Omental fat pad (tissue), 4 donors: ENCODE measurements at places on chromosomes 11 and 22.

DNA sequence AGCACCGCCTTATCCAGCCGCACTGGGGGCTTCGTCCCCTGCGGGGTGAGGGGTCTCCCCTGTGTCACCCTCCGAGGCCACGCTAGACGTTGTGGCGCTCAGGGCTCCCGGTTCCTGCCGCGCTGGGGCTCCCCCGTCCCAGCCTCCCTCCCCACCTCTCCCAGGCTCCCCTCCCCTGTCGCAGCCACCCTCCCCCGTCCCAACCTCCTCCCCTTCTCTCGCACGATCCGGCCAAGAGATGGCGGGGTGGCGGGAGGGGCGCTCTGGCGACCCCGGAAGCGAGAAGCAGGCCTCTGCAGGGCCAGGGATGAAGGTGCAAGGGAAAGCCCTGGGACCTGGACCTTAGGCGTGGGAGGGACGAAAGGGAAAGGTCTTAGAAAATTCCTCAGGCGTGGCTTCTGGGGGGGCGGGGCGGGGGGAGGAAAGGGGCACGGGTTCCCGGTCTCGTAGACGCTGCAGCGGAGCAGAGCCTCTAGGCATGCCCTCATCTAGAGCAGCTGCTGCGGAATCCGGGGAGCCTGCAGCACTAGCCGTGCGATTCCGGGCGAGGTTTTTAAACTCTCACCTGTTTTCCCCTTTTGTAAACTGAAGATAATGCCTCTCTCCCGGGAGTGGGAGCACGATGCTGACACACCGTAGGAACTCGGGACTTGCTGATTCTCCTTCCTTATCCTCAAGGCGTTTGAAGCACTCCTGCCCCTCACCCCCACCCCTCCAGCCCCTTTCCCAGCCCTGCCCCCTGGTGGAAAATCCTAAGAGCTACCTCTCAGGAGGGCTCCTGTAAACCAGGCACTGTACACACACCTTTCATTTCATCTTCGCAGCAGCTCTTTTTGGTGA lies 14.4 kb downstream of the KCNJ5 start:
- no peak for DNase-seq

GRCh38 chr11:47366020-47366490 lies 12.3 kb downstream of the SPI1 start:
- DNase-seq, result no peak

DNA sequence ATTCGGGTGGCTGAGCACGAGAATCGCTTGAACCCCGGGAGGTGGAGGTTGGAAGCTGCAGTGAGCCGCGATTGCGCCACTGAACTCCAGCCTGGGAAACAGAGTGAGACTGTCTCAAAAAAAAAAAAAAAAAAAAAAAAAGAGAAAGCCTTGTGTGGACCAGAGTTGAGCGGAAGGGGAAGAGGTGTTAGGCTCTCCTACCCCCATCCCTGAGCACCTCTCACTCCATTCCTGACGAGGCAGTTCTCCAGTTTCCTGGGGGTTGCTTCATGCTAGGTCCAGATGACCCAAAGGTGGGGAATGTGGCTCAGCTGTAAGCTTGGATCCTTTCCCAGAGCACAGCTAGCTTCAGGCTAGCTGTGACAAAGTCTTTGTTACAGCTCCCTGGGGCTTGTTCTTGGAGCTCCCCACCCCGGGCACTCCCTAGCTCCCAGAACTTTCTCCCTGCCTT lies 8.8 kb upstream of the DNAL4 start:
- DNase-seq, result no peak

- DNase-seq, result no peak
These were observed 63.8 kb downstream of the IMMP1L start for GRCh38 chr11:31445621-31446020.

GRCh38 chr22:33114565-33114964 lies 56.4 kb upstream of the SYN3 start:
- DNase-seq, result no peak

DNA sequence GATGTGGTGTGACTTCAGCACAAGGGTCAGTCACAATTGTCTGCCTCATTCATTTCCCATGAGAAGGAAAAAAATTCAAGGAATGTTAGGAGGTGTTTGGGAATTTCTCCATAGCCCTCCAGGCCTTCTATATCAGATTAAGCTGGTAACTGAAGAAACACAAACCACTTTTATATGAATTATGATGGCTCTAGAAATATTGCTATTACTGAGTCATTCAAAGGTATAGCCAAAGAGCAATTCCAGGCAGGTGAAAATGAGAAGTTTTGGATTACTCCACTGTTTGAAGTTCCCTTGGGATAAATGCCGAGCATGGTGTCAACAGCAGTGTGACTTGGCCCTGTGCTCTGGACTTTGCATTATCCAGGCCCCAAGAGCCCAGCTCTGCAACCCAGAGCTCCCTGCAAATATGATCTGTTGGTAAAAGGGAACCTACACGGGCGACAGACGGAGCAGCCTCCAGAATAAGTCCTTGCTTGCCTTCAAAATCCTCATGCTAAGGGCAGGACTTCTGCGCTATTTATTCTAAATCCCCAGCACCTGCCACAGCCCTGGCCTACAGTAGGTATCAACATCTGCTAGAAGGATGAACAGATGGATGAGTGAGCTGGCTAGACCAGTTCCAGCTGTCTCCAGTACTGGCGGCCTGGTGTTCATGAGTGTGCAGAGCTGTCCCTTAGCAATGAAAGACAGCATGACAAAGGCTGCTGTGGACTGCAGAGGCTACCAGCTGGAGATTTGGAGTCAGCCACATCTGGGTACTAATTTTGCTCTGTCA lies 67.5 kb upstream of the ZBED5 start:
- no peak for DNase-seq

DNA sequence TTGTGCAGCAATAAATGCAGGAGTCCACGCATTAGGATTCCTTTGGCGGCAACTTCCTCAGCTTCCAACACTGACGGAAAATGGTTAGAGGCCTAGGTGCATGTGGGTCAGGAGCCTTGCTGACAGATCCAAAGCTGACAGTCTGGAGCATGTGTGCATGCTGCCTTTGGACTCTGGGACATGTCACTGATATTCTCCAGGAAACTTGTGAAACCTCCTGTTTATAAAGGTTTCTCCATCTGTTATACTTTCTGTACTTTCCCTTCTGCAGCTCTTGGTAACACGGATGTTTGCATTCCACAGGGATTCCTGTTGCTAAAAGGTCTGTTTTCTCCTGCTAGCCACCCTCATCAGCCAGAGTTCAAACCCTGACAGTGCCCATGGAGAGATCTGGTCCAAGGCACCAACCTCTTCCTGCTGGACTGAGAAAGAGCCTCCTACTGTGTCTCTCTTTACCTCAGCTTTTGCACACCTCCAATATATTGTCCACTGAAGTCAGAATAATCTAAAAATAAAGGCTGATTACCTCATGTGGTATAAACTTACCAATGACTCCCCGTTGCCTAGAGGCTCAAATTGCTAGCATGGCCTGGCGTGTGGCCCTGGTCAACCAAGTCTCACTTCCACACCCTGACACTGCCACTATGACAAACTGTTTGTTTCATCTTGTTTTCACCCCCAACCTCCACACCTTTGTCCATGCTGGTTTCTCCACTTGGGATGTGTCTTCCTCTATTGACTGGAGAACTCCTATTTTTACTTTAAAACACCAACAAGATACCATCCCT lies 31.1 kb upstream of the LYVE1 start:
- DNase-seq, result no peak

DNA sequence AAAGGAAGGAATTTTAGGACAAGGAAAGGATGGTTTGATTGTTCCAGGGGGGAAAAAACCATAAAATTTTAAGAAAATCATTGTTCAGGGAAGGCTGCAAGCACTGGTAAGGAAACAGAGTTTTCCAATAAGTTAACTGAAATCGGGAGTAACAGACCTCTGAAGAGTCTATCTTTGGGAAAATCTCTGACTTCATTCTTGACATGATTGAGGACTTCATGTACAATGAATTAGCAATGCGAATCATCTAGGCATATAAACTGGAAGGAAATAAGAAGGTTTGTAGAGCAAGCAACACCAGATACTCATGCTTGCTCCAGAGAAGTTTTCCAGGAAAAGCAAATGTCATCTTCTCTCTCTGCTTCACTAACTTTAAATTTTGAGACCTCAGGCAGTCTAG lies 18.5 kb downstream of the APLP2 start:
- DNase-seq, result no peak

GRCh38 chr11:103862802-103863174 lies 173.7 kb upstream of the DDI1 start:
- no peak for DNase-seq

- no peak for DNase-seq
These were observed 54.0 kb downstream of the CYB5R2 start for GRCh38 chr11:7619322-7619721.

DNA sequence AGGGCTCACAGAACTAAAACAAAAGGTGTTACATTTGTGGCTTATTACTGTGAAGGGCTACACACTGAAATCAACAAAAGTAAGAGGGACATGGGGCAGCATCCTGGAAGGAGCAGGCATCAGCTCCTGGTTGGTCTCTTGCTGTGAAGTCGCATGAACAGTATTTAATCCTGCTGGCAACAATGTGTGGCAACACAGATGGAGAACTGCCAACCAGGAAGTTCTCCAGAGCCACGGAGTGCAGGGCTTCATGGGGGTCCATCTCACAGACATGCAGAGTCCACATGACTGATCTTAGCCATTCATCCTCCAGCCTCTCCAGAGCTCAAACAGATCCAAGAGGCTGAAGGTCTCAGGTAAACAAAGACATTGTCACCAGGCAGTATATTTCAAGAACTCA lies 32.8 kb upstream of the FGF3 start:
- DNase-seq, result no peak

- DNase-seq, result no peak
These were observed 23.0 kb upstream of the TRAF6 start for GRCh38 chr11:36532941-36533601.

- no peak for DNase-seq
These were observed 378.3 kb downstream of the INSC start for GRCh38 chr11:15493066-15493465.

DNA sequence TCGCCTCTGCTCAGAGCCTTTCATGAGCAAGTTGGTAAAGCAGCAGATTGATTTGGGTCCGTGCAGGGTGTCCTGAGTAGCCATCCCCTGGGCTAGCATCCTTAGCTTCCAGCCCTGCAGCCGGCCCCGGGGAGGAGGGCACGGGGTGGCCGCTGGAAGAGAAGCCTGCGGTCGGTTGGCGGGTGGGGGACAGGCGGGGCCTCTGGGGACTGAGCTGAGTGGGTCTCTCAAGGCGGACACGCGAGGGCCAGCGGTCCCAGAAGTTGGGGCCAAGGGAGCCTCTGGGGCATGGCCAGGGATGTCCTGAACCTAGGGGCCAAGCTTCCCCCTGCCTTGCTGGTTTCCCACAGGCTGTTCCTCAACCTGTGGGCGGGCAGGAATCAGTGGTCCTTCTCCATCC lies 143.0 kb downstream of the TBC1D22A start:
- DNase-seq, result peak; percentile 12

DNA sequence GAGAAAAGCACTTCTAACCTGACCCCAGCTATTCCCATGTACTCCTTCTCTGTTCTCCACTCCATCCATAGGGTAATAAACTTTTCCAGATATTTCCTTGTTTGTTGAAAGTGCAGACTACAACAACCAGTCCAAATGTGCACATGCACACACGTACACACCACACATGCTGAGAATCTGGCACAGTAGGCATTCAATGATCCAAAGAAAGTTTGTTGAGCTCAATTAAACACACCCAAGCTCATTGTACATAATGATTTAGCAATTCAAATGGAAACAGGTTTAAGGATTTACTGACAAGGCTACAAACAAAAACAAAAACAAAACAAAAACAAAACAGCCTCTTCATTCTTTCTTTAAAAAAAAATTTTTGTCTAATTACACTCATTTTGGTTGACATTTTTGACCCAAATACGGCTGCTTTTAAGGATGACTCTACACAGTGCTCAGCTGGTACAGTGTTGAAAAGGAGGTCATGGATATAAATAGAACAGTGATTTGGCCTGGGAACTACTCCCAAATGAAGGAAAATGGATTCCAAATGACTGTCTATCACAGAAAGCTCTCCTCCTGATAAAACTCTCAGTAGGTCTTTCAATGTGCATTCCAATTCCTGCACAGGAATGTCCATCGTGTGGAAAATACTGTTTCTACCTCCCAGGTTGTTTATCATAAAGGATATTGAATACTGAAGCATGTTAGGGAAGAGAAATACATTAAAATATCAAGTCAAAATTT lies 232.2 kb downstream of the GUCY1A2 start:
- DNase-seq, result no peak

GRCh38 chr11:68842427-68843051 lies 823 bp upstream of the CPT1A start:
- no peak for DNase-seq

DNA sequence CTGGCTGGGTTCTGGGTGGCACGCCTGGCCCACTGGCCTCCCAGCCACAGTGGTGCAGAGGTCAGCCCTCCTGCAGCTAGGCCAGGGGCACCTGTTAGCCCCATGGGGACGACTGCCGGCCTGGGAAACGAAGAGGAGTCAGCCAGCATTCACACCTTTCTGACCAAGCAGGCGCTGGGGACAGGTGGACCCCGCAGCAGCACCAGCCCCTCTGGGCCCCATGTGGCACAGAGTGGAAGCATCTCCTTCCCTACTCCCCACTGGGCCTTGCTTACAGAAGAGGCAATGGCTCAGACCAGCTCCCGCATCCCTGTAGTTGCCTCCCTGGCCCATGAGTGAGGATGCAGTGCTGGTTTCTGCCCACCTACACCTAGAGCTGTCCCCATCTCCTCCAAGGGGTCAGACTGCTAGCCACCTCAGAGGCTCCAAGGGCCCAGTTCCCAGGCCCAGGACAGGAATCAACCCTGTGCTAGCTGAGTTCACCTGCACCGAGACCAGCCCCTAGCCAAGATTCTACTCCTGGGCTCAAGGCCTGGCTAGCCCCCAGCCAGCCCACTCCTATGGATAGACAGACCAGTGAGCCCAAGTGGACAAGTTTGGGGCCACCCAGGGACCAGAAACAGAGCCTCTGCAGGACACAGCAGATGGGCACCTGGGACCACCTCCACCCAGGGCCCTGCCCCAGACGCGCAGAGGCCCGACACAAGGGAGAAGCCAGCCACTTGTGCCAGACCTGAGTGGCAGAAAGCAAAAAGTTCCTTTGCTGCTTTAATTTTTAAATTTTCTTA lies 27.7 kb upstream of the TXNRD2 start:
- DNase-seq, result no peak

DNA sequence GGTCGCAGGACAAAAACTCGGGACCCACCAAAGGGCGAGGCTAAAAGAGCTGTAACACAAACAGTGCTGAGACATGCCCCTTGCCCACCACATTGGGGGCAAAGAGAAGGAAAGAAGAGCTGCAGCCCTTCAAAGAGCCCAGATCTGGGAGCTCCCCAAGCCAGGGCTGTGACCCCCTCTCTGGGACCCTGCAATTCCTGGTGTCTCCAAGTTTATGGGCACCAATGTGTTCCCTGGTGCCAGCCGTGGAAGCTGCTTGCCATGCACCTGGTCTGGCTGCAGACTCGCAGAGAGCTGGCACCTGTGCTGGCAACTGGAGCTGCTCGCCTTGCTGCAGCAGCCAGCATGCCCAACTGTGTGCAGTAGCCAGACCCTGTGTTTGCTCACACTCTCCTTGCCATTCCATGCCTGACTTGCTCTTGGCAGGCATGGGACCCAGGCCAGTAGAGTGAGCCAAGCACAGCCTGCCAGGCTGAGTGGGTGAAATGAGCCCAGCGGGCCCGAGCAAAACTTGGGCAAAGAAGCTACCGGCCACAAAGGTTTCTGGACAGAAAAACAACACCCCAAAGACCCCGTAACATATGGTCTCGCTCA lies 16.0 kb downstream of the RRP8 start:
- DNase-seq, result no peak

- no peak for DNase-seq
These were observed 6.2 kb downstream of the TOLLIP start for GRCh38 chr11:1303126-1303821.

- DNase-seq, result no peak
These were observed 45.0 kb downstream of the OR6Q1 start for GRCh38 chr11:58075781-58076180.
